ENCODE measurements at places on chromosomes 5 and 9.

DNA sequence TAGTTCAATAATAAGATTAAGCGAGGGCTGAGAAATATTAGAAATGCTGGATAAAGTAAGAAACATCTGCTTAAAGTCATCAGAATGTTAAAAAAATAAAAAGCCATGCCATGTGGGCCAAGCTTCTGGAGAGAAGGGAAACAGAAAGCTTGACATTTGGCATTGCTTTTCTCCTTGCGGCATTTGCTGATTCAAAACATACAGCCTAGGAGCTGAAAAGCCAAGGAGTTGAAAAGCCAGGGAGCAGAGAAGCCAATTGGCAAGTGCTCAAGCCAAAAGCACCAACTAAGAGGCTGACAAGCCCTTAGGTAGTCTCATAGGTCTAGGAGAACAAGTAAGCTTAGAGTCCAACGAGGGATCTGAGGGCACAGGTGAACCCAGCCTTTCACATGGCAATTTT lies 754.3 kb downstream of the TLE4 start:
- no peak for DNase-seq

DNA sequence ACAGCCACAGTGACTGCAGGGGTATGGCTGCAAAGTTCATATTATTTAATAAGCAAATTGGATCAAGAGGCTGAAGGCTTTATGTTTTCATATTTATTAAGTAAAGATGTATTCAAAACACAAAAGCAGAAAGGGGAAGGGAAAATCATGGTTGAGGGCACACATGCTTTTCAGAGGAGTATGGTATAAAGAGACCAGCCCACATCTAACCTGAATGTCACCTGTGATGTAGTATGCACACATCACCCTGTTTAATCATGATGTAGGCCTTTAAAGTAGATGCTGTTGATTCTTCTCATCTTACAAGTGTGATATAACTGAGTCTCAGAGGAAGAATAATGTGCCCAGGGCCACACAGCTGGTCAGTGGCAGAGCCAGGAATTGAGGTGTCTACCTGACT lies 211.8 kb downstream of the DCP2 start:
- DNase-seq, result no peak

GRCh38 chr5:135533794-135534193 lies 2.0 kb downstream of the NEUROG1 start:
- no peak for DNase-seq

DNA sequence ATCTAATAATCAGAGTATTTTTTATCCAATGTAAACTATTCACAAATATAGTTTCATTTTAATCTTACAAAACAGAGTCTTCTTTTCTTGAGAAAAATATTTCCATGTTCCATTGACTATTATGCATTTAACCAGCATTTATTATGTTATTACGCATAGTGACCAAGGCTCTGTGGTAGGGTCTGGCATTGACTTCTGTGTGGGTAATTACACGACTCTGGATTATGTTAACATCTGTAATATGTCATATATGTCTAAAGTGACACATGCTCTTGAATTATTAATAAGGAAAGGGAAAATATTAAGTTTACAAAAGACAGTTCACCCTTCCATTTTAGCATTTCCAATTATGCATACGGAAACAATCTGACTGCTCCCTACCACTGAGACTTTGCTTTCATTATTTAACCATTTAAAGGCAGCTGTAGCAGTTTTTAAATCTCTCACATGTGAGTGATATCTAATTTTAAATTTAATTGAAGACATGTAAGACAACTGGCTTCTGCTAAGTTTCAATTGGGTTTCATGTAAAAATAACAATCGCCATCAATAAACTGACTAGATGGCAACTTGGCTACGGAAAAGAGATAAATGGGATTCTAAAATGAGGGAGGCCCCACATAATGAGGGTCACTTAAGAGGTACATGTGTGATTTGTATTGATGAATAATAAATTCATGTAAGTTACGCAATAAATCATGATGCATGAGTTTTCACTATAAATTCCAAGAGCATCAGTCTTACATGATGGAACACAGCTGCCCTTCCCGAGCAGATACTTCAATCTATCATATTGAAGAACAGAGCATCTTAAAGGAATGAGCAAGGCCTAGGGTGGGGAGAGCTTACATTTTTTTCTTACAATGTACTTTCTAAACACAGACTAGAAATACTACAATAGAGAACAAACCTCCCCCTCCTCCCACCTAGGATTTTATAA lies 1056.8 kb downstream of the MAT2B start:
- DNase-seq, result no peak

DNA sequence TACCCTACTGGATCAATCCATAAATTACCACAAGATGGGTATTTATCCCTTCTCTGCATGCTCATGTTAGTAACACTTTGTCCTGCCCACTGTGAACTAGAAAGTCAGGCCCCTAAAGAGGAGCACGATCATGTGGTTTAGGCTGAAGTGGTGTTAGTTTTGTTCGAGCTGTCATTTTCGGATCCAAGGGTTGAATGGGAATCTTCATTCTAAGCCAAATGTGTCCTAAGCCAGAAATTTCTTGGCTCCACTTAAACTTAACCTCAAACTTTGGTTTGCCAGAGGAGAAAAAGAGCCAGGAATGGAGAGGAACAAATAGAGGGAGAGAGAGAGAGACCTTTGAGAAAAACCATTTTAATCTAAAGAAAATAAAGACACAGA lies 837.7 kb upstream of the ZNF608 start:
- DNase-seq, result no peak

DNA sequence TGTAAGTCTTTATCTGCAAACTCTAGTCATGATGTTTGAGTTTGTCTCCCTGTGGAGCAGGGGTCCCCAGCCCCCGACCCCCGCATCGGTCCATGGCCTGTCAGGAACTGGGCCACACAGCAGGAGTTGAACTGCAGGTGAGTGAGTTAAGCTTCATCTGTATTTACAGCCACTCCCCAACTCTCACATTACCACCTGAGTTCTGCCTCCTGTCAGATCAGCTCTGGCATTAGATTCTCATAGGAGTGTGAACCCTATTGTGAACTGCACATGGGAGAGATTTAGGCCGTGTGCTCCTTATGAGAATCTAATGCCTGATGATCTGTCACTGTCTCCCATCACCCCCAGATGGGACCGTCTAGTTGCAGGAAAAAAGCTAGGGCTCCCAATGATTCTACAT lies 7.0 kb downstream of the C9orf85 start:
- DNase-seq, result no peak

GRCh38 chr9:137313956-137314560 lies 12.0 kb upstream of the NRARP start:
- no peak for DNase-seq

- no peak for DNase-seq
Measured at GRCh38 chr9:14822666-14823065, 87.6 kb downstream of the FREM1 start.

- no peak for DNase-seq
Measured at GRCh38 chr5:125376059-125376641, 629.7 kb upstream of the ZNF608 start.

DNA sequence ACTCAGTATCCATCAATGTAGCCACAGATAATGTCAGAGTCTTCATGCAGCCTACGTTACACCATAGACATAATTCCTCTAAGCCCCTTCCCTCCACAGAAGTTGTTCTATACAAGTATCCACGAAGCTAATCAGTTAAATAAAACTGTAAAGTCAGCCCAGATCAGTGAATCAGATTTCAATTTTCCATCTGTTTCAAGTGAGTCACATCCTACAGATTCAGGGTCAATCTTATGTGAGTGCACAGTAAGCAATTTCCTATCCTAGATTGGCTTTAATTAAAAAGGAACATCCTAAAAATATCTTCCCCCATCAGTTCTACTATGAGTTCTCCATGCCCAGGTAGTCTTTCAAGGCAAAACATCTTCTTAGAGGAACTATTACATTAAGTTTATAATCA lies 402.5 kb downstream of the EFNA5 start:
- DNase-seq, result no peak

- no peak for DNase-seq
Measured at GRCh38 chr5:33120671-33121070, 320.1 kb upstream of the TARS1 start.

- peak; percentile 22 for DNase-seq
Measured at GRCh38 chr9:133792721-133793470, 54.7 kb upstream of the SARDH start.

- no peak for DNase-seq
Measured at GRCh38 chr5:139524940-139525585, 36.1 kb upstream of the UBE2D2 start.

DNA sequence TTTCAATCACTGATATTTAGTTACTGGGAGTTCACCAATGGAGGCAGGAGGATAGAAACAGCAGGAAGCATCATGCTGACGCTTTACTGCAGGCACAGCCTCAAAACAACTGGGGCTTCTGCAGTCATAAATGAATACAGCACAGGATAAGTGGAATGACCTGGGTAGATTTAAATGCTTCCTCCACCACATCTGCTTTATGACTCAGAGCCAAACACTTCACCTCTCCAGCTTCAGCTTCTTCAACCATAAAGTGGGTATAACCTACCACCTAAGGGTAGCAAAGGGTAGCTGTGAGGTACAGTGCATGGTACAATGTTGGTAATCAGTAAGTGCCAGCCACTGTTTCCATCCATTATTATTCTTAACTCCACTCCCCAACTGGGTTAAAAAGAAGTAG lies 28.4 kb downstream of the RASEF start:
- DNase-seq, result no peak

GRCh38 chr9:125784286-125785049 lies 37.3 kb downstream of the PBX3 start:
- no peak for DNase-seq

GRCh38 chr5:149817539-149818060 lies 87.5 kb downstream of the PPARGC1B start:
- DNase-seq, result no peak

DNA sequence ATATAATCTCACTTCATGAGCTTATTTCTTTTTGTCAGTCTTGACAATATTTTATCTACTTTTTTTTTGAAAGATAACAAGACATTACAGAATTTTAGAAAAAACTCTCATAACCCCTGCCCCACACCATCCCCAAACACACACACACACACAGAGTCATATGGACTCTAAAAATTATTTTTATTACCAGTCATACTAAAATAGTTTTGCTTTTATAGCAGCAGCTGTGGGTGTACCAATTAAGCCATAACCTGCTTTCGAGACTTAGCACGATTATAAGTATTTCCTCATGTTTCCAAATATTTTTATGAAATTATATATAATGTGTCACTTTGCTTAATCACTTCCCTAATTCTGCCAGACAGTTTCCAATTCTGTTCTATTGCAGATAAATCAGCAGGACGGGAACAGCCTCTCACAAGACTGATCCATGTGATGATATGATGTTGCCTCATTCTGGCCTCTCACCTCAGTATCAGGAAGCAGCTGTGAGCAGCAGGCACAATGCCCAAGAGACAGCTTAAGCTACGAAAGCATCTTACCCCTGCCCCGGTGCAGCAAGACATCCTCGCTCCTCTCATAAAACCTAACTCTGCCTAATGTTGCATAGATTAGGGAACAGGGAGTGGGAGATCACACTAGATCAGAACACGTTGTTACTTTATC lies 7.0 kb downstream of the PDCL start:
- no peak for DNase-seq

- DNase-seq, result no peak
Measured at GRCh38 chr5:54995168-54995567, 9.8 kb upstream of the ESM1 start.

DNA sequence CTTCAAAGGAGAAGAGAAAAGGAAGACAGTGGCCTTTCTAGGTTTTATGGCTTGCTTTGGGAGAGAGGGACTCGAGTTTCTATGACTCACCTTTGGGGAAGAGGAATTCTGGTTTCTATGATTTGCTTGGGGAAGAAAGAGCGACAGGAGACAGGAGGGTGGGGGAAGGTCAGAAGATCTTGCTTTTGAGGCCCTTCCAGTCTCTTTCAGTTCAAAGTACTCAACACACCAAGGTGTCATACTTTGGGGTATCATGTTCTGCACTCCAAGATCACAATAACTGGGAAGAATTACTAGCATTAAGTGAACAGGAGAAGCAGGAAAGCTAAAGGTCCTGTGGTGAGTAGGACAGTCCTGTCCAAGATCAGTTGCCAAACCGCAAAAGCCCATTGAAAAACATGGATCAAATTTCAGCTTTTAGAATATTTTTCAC lies 324.5 kb downstream of the ARHGEF28 start:
- no peak for DNase-seq

DNA sequence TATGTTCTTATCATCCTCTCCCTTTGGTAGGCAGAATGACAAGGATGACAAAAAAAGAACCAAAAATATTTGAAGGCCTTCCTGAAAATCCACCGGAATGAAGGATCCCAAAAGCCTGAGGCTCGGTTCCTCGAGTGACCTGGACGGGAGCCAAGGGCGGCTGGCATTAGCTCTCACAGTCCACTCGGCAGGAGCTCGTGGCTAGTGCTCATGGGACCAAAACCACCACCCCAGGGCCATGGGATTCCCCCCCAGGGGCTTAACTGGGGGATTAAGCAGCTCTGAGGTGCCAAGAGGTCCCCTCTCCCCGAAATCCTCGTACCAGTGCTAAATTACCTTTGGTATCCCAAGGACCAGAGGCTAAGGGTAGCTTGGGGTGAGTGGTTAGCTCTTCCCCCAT lies 586 bp upstream of the PDZD2 start:
- no peak for DNase-seq

DNA sequence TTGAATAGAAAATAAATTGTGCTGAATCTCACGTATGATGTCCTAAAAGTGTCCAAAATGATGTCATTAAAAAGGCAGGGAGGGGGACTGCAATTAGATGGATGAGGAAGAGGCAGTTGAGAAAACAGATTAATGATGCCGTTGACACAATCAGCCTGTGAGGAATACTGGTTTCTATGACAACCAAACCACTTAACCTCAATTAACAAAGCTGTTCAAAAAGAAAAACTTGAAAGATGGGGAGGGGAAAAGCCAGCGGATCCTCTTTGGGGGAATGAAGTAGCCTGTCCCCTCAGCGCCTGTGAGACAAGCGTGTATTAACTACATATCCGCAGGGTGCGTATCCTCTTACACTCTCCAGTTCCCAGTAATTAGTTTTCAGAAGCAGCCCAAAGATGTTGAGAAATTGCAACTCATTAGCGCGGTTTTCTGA lies 160.7 kb downstream of the TTC39B start:
- no peak for DNase-seq

GRCh38 chr9:72044095-72044494 lies 16.3 kb downstream of the C9orf57 start:
- no peak for DNase-seq

DNA sequence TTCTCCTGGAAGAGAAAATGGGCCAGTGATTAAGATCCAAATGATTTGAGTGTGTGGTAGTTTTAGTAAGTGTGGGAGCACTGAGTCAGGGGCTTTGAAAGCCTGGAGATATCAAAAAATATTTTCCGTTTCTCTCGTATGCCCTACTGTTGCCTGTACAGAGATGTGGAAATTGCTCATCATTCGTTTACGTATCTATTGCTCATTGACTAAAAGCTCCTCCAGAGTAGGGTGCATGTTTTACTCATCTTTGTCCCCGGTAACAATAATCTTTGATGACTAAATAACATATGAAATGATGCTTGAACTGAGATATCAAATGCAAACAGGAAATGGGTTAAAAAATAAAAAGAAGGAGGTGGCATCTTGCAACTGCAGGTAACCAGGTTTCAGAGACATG lies 114.2 kb upstream of the FST start:
- DNase-seq, result no peak
